Ascending aorta (tissue), 2 donors: ENCODE measurements at places on chromosomes 5 and 9.
A peak's percentile ranks its signal among the peaks of the same experiment; 100 is the strongest.

GRCh38 chr5:78927657-78928282 is 57.3 kb downstream of the ARSB start:
- no peak for DNase-seq

DNA sequence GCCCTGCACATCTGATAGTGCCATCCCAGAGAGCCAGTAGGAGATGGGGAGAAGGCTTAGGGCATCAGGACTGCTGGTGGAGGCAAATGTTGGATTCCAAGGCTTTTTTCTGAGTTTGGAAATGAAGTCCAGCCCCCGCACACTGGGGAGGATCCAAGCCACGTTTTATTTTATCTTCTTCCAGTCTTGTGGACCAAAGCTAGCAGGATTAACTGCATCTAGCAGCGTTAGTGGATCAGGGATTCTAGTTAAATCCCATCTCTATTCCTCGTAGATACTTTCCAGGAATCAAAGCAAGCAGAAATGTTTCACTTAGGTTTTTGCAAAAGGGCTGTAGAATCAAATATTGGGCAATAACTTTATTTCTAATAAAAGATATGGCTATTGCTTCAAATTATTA is 114.7 kb upstream of the OR13F1 start:
- DNase-seq: no peak

DNA sequence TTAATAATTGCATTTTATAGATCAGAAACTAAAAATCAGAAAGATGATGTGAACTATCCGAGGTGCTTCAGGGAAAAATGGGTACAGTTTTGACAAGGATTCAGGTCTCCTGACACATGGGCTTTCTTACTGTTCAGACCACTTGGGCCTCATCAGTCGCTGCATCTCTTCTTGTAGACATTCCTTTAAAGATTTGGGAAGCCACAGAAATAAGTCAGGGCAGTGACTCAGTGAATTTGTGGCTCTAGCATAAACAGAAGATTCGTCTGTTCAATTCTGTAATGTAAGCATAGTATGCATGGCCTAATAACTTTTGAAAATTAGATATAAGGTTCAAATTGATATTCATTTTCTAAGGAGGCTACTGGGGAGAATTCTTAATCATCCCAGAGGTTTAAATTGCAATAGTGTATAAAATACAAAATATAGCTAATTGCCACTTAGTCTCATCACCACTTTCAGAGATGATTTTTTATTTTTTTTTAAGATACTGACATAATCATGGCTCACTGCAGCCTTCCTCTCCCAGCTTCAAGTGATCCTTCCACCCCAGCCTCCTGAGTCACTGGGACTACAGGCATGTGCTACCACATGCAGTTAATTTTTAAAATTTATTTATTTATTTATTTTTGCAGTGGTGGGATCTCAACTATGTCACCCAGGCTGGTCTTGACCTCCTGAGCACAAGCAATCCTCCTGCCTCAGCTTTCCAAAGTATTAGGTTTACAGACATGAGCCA is 48.9 kb downstream of the RASEF start:
- no peak for DNase-seq

- peak; percentile 24 for DNase-seq
Observed at GRCh38 chr5:176769911-176770310, 40.4 kb upstream of the UNC5A start.

DNA sequence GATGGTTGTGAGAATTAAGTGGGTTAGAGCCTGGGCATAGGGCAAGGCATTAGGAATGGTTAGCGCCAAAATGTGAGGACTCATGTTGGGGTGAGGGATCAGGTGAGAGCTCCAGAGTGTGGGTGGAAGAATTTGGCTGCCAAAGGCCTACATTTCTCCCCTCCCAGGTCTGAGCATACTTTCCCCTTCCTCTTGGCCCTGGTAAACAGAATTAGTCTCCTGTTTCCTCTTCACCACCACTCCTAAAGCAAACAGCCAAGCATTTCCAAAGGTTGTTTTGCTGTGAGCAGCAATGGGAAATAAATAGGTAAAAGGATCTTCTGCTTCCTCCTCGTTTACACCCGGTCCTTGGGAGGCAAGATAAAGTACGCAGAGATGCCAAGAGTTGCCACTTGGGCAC is 132.5 kb downstream of the ZSWIM6 start:
- DNase-seq: no peak
